ENCODE measurements at places on chromosomes 7 and 10. TPM values are rescaled to one million over a fixed set of nuclear protein-coding genes. Genes with fewer than 3 reads are reported as not detected.

Gene CADPS2
- 24.1 TPM for polyA plus RNA-seq

Gene SORCS3
- 14.9 TPM for polyA plus RNA-seq

Gene NANOS1
- 20.5 TPM for polyA plus RNA-seq

Gene SEMA3E
- 5.8 TPM for polyA plus RNA-seq

Gene ASB10
- polyA plus RNA-seq, result 0.12 TPM

Gene IFIT1B
- not detected for polyA plus RNA-seq

Gene CPN1
- 0.25 TPM for polyA plus RNA-seq

Gene FGL2
- 3.9 TPM for polyA plus RNA-seq

Gene OGDHL
- polyA plus RNA-seq, result 26.1 TPM

Gene RBP4
- polyA plus RNA-seq, result 8.6 TPM

Gene LRRC17
- polyA plus RNA-seq, result 67.6 TPM

Gene ZNF786
- polyA plus RNA-seq, result 10.8 TPM

Gene ENKUR
- 13.6 TPM for polyA plus RNA-seq

Gene OR2A42
- 0.45 TPM for polyA plus RNA-seq

Gene PIK3CG
- polyA plus RNA-seq, result 1.4 TPM

Gene ST8SIA6
- 9.2 TPM for polyA plus RNA-seq

Gene GPR158
- polyA plus RNA-seq, result 8.5 TPM

Gene BTBD16
- polyA plus RNA-seq, result 1.8 TPM

Gene CLDN4
- polyA plus RNA-seq, result 0.25 TPM

Gene ATP5F1C
- 301 TPM for polyA plus RNA-seq

Gene CYP3A4
- 0.27 TPM for polyA plus RNA-seq

Gene WEE2
- polyA plus RNA-seq, result 0.57 TPM

Gene PIP4K2A
- 41.5 TPM for polyA plus RNA-seq

Gene ARMC3
- 12.8 TPM for polyA plus RNA-seq

Gene SEMA3D
- 13.2 TPM for polyA plus RNA-seq

Gene SCRN1
- 150 TPM for polyA plus RNA-seq
